ENCODE measurements at places on chromosomes 6 and 20.

GRCh38 chr6:2861060-2861821, 19.6 kb upstream of the SERPINB1 start:
- DNase-seq, result no peak

GRCh38 chr6:138817799-138818198, 21.9 kb downstream of the ECT2L start:
- DNase-seq, result no peak

GRCh38 chr20:43766385-43766784, 39.6 kb upstream of the GTSF1L start:
- no peak for DNase-seq

GRCh38 chr20:13028001-13028400, 19.2 kb downstream of the SPTLC3 start:
- DNase-seq, result no peak

DNA sequence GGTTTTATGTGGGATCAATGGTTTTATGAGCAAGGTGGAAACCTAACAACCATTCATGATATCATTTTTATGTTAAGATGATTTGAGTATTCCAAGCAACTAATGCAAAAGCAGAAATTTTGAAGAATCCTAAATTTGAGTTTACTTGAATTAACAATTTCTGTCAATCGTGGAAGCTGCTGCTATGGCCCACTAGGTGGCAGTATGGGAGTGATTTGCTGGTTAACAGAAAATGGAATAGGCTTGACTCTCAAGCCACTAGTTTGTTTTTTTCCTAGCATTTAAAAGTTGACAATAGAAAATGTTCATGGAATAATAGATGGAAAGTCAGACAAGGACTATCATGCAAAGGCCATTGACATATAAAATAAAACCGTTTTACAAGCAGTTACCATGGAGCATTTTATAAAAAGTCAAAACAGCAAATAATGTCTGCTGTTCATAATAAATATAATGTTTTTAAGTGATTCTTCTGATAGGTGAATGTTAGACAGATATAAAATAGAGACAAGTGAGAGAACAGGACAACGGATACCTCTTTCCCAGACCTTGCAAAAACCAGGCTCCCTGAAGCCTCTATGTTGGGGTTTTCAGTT, 43.0 kb upstream of the TMEM200A start:
- DNase-seq, result no peak

DNA sequence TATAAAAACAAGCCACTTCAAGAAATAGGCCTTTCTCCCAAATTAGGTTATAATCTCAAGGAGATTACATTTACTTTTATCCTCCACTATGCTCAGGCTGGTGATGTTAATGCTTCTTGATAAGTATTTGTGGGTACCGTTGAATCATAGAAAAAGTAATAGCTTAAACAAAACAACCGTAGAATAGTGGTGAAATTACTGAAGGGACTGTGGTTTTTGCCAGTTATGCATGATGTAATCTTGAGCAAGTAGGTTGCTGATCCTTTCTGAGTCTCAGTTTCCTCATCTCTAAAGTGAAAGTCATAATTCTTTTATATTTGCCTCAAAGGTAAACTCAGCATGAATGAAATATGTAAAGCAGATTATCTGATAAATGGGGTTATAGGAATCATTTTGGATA, 187.3 kb upstream of the JAG1 start:
- DNase-seq, result no peak

DNA sequence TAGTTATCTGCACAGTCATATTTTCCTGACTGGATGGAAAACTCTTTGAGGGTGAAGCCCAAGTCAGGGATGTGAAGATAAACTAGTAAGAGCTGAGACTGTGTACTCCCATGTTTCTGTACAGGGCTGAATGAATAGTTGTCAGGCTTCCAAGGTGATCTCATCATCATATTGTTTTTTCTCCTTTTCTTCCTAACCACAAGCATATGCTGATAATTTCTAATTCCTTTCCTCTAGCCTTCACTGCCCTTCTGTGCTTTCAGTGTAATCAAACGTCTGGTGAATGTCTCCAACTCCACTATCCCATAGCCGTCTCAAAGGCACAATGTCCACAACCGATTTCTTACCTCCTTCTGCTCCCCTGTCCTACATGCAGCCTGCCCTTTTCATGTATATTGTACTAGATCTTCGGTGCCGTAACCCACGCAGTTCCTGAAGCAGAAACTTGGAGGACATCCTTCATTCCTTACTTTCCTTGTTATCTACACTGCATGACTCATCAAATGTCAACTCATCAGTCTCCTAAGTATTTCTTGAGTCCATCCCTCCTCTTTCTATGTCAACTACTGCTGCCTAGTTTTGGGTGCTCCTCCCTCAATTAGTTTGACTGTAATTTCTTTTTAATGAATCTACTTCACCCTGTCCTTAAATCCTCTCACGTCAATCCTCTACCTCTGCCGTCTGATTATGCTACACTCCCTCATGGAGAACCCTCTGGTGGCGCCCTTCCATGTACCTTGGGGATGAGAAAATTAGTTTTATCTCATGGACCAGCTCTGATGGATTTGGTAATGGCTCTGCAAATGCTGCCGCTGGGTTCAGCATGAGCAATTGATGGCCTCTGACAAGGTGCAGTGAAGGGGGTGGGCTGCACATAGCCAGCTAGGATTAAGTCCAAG, 21.9 kb downstream of the NCOA7 start:
- no peak for DNase-seq

DNA sequence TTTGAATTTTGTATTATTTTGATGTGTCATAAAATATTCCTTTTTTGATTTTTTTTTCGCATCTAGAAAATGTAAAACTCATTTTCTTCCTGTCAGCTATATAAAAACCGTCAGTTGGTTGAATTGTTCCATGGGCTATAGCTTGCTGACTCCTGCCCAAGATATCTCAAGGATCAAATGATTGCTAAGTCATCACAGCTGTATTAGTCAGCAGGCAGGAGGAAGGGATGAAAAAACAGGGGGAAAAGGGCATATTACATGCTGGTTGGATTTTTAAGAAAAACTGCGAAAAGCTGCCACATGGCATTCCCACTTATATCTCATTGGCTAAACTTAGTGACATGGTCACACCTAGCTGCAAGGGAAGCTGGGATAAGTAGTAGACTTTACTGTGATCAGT, 569.9 kb downstream of the BCKDHB start:
- DNase-seq, result no peak

GRCh38 chr6:134299236-134299635, 18.7 kb downstream of the SGK1 start:
- no peak for DNase-seq

DNA sequence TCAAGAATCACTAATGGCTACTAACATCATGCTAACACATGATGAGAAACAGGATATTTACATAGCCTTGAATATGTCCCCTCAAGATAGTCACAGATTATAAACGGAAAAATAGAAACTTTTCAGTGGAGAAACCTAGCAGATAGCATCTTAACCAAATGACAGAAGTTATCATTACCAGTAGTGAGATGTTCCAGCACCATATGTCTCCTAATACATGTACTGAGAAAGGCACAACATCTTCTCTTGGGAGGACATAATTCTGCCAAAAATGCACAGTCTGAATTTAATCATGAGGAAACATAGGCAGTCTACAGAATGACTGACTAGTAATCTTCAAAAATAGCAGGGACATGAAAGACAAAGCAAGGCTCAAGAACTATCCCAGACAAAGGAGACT, 19.9 kb upstream of the PRIM2 start:
- no peak for DNase-seq

DNA sequence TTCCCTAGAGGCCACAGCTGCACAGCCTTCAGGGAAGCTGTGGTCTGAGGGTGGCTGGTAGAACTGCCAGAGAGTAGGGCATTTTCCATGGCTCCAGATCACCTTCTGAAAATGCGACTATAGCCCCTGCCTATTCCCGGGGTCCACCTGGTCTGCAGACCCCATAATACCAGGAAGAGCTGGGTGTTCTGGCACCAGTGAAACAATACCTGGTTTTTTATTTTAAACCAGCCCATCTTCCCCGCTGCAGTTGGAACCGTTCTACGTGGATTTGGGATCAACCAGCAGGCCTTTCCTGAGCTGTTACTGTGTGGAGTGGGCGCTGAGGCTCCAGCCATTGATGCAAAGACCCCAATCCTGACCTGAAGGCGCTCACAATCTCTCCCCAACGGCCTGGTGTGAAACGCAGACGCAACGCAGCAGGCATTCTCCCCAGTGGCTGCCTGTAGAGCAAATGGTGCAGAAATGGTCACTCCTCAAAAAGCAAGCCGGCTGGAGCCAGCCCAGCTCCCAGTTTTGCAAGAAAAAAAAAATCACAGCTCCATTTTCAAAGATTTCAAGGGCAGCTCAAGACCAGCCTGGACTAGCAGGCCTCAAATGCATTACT, 11.3 kb downstream of the NPEPL1 start:
- peak; percentile 28 for DNase-seq

DNA sequence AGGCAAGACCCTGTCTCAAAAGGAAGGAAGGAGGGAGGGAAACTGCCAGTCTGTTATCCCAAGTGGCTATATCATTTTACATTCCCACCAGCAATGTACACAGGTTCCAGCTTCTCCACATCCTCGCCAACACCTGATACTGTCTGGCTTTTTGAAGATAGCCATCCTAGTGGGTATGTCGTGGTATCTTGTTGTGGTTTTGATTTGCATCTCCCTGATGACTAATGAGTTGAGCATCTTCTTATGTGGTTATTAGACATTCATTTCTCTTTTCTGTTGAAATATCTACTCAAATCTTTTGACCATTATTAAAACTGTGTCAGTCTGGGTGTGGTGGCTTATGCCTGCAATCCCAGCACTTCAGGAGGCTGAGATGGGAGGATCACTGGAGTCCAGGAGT, 47.9 kb upstream of the ARID1B start:
- DNase-seq, result no peak

- no peak for DNase-seq
Measured at GRCh38 chr6:36029464-36029863, 1.9 kb downstream of the MAPK14 start.

- DNase-seq, result no peak
Measured at GRCh38 chr6:161303628-161304340, 29.9 kb upstream of the AGPAT4 start.

- DNase-seq, result no peak
Measured at GRCh38 chr6:154598399-154598798, 87.9 kb upstream of the CNKSR3 start.

GRCh38 chr6:134453792-134454510, 136.0 kb upstream of the SGK1 start:
- no peak for DNase-seq

DNA sequence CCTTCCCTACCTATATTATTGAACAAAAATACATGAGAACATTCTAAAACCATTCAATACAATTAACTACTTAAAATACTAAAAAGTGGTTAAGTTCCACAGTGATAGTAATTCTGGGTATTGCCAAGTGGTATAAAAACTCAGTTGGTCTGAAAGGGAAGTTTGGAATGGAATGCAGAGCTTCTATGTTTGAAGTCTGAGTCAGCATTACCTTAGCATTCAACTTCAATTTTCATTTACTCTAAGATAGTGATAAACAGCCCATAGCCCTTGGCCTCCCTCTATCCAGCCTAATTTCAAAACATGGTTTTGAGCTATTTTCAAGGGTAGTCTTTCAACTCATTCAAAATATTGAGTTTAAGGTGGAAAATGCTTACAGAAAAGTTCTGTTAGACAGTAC, 140.4 kb upstream of the ASCC3 start:
- DNase-seq, result no peak

- no peak for DNase-seq
Measured at GRCh38 chr6:111971181-111971841, 82.6 kb upstream of the CCN6 start.

- DNase-seq, result no peak
Measured at GRCh38 chr6:170247178-170247701, 43.6 kb downstream of the DLL1 start.

- DNase-seq, result no peak
Measured at GRCh38 chr6:5995949-5996713, 10.6 kb downstream of the NRN1 start.

DNA sequence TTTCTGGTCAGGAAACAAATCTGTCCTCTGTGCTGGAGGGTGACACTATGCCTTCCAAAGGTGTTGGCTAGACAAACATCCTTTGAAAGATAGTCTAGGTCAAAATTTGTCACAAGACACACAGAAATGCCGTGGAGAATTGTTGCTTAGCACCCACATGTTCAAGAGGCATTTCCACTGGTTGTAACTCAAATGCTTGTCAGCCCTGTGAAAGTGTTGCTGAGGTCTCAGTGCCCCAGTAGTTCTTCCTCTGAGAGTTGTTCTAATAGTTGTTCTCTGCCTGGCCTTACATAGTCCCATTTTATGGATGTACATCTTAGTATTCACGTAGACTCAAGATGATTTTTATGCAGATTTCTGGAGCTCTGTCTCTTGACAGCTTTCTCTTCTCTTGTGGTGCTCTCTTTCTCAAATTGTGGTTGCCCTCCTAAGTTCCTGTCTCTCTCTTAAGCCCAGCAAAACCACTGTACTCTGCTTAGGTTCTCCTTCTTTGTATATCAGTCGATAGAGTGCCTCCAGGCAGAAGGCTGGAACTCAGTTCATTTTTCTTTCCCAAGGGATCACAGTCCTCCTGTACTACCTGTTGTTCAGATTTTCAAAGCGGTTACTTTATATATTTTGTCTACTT, 39.5 kb upstream of the REV3L start:
- no peak for DNase-seq

DNA sequence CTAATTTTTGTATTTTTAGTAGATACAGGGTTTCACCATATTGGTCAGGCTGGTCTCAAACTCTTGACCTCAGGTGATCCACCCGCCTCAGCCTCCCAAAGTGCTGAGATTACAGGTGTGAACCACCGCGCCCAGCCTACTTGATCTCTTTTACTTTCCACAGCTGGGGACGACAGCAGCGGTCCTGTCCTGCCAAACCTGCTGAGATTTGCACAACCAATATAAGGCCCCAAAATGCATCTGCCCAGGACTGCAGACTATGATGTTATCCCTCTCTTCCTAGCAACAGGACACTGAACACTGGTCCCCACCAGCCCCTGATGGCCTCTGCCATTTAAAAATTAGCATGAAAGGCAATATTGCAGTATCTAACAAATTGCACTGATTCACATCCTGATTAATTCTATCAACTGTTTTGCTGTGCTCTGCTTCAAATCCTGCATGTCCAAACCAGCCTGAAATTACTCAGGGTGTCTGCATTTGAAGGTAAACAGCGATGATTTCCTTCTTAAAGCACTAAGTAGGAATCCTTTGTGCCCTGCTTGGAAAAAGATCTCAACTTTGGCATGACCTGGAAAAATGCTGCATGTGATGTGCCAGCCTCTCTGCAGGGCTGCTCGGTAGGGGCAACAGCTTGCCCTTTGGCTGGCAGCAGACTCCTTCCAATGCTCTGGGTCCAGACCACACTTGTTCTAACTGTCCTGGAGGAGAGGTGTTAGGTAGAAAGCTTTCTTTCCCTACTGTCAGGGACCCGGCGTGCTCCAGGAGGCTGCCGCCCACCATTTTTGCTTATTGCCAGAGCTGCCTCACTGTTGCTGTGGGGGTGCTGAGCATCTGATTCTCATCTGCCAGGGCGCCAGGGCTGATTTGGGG, 27.4 kb upstream of the PXDC1 start:
- DNase-seq, result no peak

- DNase-seq, result no peak
Measured at GRCh38 chr6:89708316-89708715, 69.8 kb upstream of the LYRM2 start.

- no peak for DNase-seq
Measured at GRCh38 chr6:2830183-2830582, 11.5 kb downstream of the SERPINB1 start.

GRCh38 chr6:16812993-16813392, 51.7 kb upstream of the ATXN1 start:
- no peak for DNase-seq
